ENCODE measurements at places on chromosomes 1 and 21. TPM values are rescaled to one million over a fixed set of nuclear protein-coding genes. Genes with fewer than 3 reads are reported as not detected.

- no peaks in the 10 kb centered on the region for H3K27me3 ChIP-seq
- no peak for DNase-seq
- no peak overlapping the region for H3K27ac ChIP-seq
- H3K36me3 ChIP-seq: no peaks in the 10 kb centered on the region
- H3K4me1 ChIP-seq: peaks cover 12% of the 10 kb centered on the region
- no peak overlapping the region for H3K4me3 ChIP-seq
These were observed 138.0 kb upstream of the CD34 start for GRCh38 chr1:208048904-208049303.

EFNA3 gene
- 3.4 TPM for total RNA-seq

FGR gene
- not detected for total RNA-seq

- H3K4me3 ChIP-seq: peak overlapping the region; percentile 43
- DNase-seq: peak; percentile 94
- peak overlapping the region; percentile 92 for H3K27ac ChIP-seq
- H3K27me3 ChIP-seq: no peaks in the 10 kb centered on the region
These were observed 6.1 kb downstream of the FAM3B start for GRCh38 chr21:41322496-41323382.

DNAH14 gene
- total RNA-seq: 63.2 TPM

DNA sequence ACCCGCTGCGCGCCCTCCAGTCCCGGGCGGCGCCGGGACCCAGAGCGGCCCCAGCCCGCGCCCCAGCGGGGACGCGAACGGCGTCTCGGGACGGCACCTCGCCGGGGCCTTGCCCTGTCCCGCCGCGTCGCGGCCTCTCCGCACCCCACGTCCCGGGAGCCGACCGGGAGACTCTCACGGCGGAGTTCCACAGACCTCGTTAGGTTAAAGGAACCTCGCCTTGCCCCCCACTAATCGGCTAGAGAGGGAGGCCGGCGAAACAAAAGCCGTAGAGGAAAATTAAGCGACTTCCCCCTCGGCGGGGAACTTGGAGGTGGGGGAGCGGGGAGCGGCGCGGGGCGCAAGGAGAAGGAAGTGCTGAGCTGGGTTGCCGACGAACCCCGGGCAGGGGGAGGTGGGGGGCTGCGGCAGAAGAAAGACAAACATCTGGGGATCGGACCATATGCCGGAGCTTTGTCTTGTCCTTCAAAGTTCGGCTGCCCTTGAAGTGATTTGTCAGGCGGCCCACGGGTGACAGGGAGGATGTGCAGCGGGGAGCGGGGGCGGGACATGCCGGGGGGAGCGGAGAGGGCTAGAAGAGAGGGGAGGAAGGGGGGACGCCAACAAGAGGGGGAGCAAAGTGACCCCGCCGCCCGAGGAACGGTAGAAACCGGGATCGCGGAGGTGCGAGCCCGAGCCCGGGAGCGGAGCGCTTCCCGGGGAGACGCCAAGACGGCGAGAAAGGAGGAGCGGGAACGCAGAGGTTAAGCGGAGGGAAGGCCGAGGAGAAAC, 120.0 kb upstream of the RRP15 start:
- no peaks in the 10 kb centered on the region for H3K36me3 ChIP-seq
- DNase-seq: peak; percentile 14
- peak overlapping the region; percentile 37 for H3K4me3 ChIP-seq
- no peak overlapping the region for H3K27ac ChIP-seq

DNA sequence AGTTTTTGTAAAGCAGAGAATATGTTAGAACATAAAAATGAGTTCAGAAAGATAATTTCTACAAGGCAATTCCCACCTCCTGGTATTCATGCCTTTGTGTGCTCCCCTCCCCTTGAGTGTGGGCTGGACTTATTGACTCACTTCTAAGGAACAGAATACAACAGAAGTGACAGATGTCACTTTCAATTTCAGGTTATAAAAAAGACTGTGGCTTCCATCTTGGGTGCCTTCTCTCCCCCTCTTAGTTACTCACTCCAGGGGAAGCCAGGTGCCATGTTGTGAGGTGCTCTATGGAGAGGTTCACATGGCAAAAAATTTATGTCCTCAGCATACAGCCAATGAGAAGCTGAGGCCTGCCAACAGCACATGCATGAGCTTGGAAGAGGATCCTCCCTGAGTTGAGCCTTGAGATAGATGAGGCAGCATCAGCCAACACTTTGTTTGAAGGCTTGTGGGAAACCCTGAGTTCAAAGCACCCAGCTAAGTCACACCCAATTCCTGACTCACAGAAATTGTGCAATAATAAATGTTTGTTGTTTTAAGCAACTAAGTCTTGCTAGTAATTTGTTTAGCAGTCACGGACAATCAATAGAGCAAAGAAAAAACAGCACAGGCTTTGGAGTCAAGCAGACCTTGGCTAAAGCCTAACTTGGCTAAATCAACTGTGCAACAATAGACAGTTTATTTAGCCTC, 73.5 kb upstream of the NGF start:
- H3K4me1 ChIP-seq: no peaks in the 10 kb centered on the region
- H3K36me3 ChIP-seq: no peaks in the 10 kb centered on the region
- DNase-seq: no peak
- H3K27ac ChIP-seq: no peak overlapping the region
- H3K4me3 ChIP-seq: no peak overlapping the region

All from Caco-2 (cell line).